Glomerular endothelial cell (primary cell): ENCODE measurements at places on chromosomes 16 and 17. TPM values are rescaled to one million over a fixed set of nuclear protein-coding genes. Genes with fewer than 3 reads are reported as not detected.
A peak's percentile ranks its signal among the peaks of the same experiment; 100 is the strongest.

GRCh38 chr16:69033151-69033949 lies 72.1 kb upstream of the HAS3 start:
- no peak for DNase-seq

The CDRT15 gene
- not detected in 2 replicates for total RNA-seq

- DNase-seq: no peak
Observed at GRCh38 chr16:72924927-72925630, 122.8 kb downstream of the ZFHX3 start.

GRCh38 chr16:76490036-76490639 lies 212.9 kb downstream of the CNTNAP4 start:
- DNase-seq: no peak

The MPP3 gene
- total RNA-seq: 3.6 and 4.1 TPM in 2 replicates

GRCh38 chr17:61583242-61583641 lies 7.8 kb downstream of the NACA2 start:
- DNase-seq: peak; percentile 12

- DNase-seq: no peak
Observed at GRCh38 chr16:84742641-84743092, 42.9 kb downstream of the USP10 start.

GRCh38 chr16:10280262-10281170 lies 98.3 kb upstream of the GRIN2A start:
- no peak for DNase-seq

- peak; percentile 16 for DNase-seq
Observed at GRCh38 chr16:24253192-24253591, 2.9 kb upstream of the CACNG3 start.

The DNAI2 gene
- not detected in 2 replicates for total RNA-seq

The EPX gene
- not detected in 2 replicates for total RNA-seq

The SPATA22 gene
- total RNA-seq: not detected in 2 replicates

DNA sequence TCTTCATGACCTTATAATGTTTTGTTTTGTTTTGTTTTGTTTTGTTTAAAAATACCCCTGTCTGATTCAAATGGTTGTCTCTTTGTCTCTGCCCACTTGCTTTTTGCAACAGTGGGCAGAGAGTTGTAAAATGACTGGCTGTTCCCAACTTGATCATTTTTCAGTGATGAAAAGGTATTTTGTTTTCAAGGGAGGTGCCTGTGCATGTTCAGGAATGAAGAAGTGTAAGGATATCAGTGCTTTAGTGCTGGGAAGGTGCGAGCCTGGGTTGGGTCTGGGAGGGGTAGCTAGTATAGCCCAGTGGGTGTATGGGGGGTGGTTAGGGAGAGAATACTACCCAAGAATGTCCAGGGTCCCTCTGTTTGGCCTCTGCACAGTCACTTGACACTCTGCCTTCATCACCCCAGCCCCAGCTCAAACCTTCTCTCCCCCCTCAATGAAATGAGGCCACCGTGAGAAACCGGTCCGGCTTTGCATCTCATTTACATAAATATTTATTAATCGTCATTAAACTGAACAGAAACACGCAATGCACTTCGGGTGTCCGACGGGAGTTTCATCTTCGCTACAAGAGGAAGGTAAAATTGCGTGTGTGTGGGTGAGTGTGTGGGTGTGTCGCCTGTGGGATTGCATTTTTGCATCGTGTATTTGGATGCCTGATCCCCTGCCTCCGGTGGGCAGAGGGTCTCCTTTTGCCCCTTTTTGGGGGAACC lies 4.3 kb downstream of the NEUROD2 start:
- DNase-seq: no peak

The CCL8 gene
- total RNA-seq: 3.6 TPM in 1 of 2 replicates, not detected in the other

DNA sequence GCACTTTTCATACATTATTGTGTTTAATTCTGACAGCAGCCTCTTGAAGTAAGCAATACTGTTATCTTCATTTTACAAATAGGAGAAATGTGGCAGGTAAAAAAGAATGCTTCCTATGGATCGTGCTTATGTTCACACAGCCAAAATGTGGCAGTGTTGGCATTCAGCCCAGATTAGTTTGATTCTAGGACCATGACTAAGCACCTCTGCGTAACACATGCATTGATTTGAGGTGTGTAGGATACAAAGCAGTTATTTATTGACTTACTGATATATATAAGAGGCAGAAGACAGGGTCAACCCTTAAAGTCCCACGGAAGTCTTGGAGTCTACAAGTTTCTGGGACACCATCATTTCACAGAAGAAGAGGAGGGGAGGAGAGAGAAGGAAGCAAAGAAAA lies 1144.4 kb upstream of the GOT2 start:
- DNase-seq: peak; percentile 56

The KRTAP1-5 gene
- 0.29 and 0.82 TPM in 2 replicates for total RNA-seq
